ENCODE measurements at places on chromosomes 3 and 15.
A peak's percentile ranks its signal among the peaks of the same experiment; 100 is the strongest.

GRCh38 chr15:32987067-32987466 is 207.4 kb downstream of the FMN1 start:
- H3K27me3 ChIP-seq, result peaks cover 14% of the 10 kb centered on the region
- DNase-seq, result no peak
- H3K27ac ChIP-seq, result no peak overlapping the region
- no peak overlapping the region for H3K4me3 ChIP-seq

DNA sequence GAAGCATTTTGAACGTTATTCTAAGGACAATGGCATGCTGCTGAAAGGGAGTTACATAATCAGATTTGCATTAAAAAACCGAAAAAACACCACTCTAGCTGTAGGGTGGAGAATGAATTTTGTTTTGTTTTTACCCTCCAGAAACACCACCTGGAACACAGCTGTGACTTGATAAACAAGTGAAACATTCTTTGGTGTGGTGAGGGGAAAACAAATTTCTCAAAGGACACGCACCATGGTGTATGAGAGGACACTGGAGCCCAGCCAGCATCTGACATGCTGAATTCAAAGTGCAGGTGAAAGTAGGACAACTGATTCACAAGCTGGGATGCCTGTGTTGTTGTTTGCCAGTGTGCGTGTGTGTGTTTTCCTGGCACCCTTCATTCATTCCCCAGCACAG is 554.5 kb upstream of the TBL1XR1 start:
- H3K4me3 ChIP-seq, result no peak overlapping the region
- no peaks in the 10 kb centered on the region for H3K27me3 ChIP-seq
- no peak overlapping the region for H3K27ac ChIP-seq
- no peak for DNase-seq
- no peaks in the 10 kb centered on the region for H3K4me1 ChIP-seq

DNA sequence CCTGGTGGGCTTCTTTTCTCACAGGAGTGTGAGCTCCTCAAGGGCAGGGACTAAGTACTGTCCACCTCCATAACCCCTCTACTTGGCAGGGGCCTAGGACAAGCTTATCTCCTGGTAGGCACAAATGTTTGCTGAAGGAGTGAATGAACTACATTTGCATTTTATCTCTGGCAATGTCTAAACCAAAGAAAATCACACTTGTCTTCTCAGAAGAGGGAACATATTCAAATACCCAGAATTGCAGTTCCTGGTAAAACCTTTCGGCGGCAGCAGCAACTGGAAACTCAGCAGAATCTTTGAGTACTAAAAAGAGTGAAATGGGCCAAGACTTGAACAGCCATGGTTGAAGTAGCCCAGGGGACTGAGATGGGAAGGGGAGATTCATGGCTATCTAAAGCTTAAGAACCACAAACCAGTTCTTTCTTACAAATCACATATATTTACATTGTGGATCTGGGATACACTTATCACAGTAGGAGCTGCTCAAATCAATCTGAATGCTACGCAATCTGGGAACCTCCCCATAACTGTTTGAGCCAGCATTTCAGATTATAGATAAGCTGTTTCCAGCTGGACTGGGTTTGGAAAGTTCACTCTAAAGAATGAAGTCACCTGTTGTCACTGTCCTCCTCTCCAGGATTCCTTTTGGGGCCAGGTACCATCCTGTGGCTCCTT is 18.7 kb upstream of the PTPN9 start:
- no peak for DNase-seq
- peaks cover 24% of the 10 kb centered on the region for H3K36me3 ChIP-seq
- no peaks in the 10 kb centered on the region for H3K27me3 ChIP-seq
- H3K4me3 ChIP-seq, result no peak overlapping the region

DNA sequence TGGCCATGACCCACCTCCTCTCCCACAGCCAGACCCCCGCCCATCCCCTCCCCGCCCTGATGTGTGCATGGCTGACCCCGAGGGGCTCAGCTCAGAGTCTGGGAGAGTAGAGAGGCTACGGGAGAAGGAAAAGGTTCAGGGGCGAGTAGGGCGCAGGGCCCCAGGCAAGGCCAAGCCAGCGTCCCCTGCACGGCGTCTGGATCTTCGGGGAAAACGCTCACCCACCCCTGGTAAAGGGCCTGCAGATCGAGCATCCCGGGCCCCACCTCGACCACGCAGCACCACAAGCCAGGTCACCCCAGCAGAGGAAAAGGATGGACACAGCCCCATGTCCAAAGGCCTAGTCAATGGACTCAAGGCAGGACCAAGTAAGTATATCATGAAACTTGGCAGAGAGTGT is 11.7 kb downstream of the MAP1A start:
- DNase-seq, result no peak
- H3K27ac ChIP-seq, result no peak overlapping the region
- peaks cover 4% of the 10 kb centered on the region for H3K4me1 ChIP-seq
- H3K27me3 ChIP-seq, result no peaks in the 10 kb centered on the region

DNA sequence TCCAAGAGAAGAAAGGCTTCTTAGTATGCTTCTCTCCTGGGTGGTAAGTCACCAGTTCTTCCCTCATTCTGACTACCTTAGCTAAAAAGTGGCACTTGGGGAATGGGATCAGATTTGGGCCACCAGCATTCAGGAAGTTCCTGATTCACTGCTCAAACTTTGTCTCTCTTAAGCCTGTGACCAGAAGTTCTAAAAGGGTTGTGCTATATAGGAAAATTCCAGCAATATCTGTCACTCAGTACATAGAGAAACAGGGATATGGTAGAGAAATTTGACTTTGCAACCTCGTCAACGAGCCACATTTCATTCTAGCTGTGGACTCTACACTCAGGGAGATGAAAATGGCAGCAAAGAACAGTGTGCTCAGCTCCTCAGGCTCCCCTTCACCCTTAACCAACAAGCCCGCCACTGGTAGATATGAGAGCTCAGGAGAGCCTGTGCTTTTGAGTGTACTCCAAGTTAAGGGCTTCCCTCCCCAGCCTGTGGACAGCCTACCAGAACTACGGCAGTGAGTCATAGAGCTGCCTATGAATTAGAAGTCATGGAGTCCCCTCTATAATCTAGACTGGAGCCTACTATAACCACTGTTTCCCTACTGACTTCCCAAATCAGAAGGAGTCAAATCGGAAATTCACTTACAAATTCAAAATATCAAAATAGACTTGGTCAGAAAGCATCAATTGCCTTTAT is 52.6 kb upstream of the MYO5C start:
- no peaks in the 10 kb centered on the region for H3K4me1 ChIP-seq
- no peak for DNase-seq
- peak overlapping the region; percentile 55 for H3K27ac ChIP-seq
- H3K27me3 ChIP-seq, result no peaks in the 10 kb centered on the region

DNA sequence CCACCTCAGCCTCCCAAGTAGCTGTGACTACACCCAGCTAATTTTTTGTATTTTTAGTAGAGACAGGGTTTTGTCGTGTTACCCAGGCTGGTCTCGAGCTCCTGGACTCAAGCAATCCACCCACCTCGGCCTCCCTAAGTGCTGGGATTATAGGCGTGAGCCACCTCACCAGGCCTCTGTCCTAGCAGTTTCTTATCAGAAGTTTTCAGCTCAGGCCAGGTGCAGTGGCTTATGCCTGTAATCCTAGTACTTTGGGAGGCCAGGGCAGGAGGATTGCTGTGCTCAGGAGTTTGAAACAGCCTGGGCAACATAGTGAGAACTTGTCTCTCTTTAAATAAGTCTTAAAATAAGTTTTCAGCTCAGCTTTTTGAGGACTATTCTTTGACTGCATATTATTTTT is 48.4 kb downstream of the SGO1 start:
- H3K27ac ChIP-seq, result no peak overlapping the region
- peaks cover 2% of the 10 kb centered on the region for H3K4me1 ChIP-seq
- H3K36me3 ChIP-seq, result peaks cover 31% of the 10 kb centered on the region
- H3K27me3 ChIP-seq, result no peaks in the 10 kb centered on the region
- no peak for DNase-seq
- H3K4me3 ChIP-seq, result no peak overlapping the region

Measured in memory B cell (primary cell).